ENCODE measurements at places on chromosomes 5 and 9. TPM values are rescaled to one million over a fixed set of nuclear protein-coding genes. Genes with fewer than 3 reads are reported as not detected.

- no peak for DNase-seq
These were observed 45.7 kb downstream of the TEX10 start for GRCh38 chr9:100307080-100307479.

GRCh38 chr9:91644433-91644832, 220.8 kb upstream of the NFIL3 start:
- DNase-seq = no peak

DNA sequence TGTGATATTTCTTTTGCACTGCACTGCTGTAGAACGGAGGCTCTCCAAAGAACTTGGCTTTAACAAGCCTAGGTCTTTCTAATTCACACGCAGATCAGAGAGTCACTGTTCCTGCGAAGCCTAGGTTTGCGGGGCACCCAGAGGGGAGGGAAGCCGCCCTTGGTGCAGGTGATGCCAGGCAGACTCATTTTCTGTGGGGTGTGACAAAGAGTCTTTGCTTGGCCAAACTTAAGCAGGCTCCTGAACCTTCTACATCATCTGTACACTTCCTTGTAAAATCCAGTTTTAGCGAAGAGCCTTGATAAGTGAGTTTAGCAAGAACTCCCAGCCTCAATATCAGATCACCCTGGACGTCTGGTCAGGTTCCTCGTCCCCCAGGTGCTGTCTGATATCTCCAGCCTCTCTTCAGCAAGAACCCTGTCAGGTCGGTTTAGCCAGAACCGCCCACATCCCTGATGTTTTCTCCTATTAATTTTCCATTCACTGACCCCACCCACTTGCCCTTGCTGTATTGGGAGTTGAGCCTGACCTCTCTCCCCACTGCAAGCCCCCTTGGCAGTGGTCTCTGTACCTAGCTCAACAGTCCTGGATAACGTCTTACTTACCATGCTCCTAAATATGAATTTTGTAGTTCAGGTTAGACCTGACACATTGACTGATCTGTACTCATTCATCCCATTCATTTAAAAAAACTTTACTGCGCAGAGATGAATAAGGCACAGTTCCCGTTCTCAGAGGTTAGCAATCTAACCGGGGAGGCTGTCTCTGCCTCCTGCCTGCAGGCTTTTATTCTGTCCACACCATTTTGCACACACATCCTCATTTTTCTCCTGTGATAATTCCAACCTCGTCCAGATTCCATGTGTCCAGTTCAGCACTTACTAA, 880 bp upstream of the UBAC1 start:
- no peak for DNase-seq

- DNase-seq = peak; percentile 22
These were observed 209.4 kb upstream of the TLE4 start for GRCh38 chr9:79362100-79363081.

DNA sequence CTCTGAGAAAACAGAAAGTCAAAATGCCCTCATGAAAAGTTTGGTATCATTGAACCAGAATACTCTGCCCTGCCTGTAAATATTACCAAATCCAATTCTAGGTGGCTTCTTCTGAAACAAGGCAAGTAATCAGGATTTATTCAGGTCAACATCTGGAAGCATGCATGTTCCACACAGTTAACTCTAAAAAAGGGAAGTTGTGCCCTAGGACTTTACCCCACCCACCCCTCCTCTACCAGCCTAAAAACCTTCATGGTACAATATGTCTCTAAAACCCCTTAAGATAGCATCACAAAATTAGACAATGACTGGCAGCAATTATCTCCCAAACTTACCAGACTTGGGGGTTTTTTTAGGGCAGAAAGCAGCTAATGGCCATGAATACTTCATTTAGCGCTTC, 414.8 kb upstream of the SLC30A5 start:
- DNase-seq = no peak

GRCh38 chr9:101671567-101671966, 66.9 kb downstream of the GRIN3A start:
- DNase-seq = no peak

DNA sequence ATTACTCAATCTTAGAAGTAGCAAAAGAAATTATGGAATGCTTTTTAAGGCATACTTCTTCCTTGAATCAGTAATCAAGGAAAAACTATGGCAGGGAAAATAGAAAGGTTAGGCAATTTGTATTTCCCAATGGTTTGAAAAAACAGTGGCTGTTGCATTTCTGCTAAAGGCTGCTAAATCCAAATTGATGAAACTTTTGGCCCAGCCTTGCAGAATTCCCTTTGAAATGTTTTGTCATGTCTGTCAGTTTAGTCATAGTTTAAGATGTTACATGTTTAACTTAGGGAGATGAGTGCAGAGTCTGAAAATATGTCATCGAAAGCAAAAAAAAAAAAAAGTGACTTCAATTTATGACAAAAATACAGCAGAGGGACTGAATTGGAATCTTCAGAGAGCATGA, 878.9 kb upstream of the WWC1 start:
- DNase-seq = no peak

GRCh38 chr9:122001491-122002201, 91.5 kb downstream of the TTLL11 start:
- DNase-seq = no peak

DNA sequence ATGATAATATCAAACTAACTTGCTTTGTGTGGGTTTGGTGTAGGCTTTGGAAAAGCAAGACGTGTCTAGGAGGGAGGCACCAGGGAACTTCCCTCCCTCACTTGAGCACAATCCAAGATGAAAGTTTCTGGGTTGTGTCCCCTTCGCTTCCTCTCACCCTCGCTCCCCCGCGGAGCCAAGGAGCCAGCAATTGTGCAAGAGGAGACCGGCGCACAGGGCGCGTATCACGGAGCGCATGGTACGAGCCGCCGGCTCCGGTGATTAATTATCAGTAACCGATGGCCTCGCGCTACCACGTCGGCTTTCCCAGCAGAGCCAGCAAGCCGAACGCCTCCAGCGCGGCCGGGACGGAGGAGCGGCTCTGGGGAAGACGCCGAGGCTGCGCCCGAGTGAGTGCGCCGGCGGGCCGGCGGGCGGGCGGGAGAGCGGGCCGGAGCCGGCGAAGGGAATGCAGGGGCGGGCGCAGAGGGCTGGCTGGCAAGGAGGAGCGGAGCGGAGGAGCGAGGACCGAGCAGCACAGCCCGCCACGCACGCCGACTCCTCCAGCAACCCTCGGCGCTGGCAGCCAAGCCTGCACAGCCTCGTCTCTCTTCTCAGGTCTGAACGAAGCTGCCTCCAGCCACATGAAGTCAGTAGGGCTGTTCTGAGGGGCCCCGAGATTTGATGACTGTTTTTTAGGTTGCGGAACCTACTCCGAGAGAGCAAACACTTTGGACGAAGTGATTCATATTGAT, 143.6 kb downstream of the BNC2 start:
- DNase-seq = peak; percentile 86

- no peak for DNase-seq
These were observed 71.8 kb downstream of the C9orf50 start for GRCh38 chr9:129549139-129549538.

DNA sequence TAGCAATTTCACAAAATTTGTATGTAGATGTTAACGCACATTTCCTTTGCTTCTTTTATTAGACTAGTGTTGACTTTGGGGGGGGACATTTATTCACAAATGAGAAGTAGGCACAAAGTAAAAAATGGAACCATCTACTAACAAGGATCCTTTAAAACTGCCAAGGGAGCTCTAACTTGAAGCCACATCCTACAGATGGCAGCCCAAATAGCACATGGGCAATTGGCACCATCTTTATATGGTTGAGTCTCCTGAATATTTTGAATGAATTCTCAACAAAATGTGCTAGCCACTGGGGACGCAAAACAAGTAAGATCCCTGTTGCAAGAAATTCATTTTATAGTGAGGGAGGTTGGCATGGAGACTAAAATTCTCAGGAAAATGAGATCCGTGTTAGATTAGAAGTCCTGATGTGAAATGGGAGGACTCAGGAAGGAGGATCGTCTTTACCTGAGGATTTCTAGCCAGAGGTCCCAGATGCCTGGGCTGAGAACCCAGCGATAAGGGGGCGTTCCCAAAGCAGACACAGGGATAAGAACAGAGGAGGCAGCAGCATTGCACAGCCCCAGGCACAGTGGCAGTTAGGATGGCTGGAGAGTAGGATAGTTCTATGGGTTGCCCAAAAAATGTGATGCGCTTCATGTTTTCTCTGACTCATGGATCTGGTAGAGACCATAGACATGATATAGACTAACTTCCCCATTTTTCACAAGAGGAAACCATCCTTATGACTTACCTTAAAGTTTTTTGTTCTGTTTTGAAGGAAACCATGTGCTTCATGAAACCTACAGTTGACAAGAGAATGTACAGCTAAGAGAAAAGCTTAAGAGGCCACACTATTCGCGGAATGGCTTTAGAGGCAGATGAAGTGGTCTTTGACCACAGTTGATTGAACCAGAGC, 37.4 kb downstream of the C9orf152 start:
- DNase-seq = no peak

- DNase-seq = peak; percentile 83
These were observed 4.0 kb upstream of the FCHO2 start for GRCh38 chr5:72951671-72952468.

- no peak for DNase-seq
These were observed 349.2 kb upstream of the CDH9 start for GRCh38 chr5:27387535-27388073.

The PAPPA gene
- 4.7 TPM for total RNA-seq

The PRR7 gene
- 55.4 TPM for total RNA-seq

Measured in LHCN-M2 (cell line).